Esophagus squamous epithelium (tissue), 5 donors: ENCODE measurements at places on chromosomes 6 and 20.

- no peak for DNase-seq
These were observed 2.3 kb upstream of the KIF16B start for GRCh38 chr20:16575390-16576140.

GRCh38 chr20:31720486-31721407 lies 1.9 kb downstream of the BCL2L1 start:
- DNase-seq = no peak

GRCh38 chr6:72533606-72534005 lies 88.3 kb upstream of the KCNQ5 start:
- DNase-seq = no peak

DNA sequence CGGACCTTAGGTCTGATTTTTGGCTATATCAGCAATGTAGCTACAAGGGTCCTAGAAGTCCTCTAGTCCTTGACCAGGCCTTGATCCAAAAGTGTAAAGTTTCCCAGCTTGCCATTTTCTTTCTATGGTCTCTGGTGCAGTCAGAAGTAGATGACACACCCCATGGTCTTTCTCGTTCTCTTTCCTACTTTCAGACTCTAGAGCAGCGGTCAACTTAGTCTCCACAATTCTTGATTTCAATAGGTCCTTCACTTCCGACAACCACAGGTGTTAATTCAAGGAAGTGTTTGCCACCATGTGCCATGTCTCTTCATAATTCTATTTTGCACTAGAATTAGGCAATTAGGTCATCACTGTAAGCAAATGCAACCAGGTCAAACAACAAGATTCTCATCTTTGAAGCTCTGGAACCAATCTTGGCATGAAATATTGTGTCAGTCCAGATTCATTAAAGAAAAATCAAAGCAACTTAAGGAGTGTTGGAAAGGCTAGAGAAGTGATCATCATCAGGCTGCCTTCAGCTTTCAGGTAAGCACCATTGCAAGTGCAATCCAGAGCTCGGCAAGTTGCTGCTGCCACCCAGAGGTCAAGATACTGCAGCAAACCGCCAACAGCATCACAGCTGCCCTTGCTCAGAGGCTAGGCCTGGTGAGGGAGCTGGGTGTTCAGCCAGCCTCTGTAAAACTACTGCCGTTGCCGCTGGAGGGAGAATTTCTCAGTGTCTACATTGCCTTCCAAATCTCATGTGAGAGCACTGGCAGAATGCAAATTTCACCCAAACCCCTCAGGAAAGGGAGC lies 5.6 kb upstream of the SYNE1 start:
- DNase-seq = no peak

GRCh38 chr20:10078403-10078802 lies 43.6 kb downstream of the ANKEF1 start:
- DNase-seq = no peak

GRCh38 chr6:56692523-56693245 lies 50.0 kb upstream of the DST start:
- no peak for DNase-seq

DNA sequence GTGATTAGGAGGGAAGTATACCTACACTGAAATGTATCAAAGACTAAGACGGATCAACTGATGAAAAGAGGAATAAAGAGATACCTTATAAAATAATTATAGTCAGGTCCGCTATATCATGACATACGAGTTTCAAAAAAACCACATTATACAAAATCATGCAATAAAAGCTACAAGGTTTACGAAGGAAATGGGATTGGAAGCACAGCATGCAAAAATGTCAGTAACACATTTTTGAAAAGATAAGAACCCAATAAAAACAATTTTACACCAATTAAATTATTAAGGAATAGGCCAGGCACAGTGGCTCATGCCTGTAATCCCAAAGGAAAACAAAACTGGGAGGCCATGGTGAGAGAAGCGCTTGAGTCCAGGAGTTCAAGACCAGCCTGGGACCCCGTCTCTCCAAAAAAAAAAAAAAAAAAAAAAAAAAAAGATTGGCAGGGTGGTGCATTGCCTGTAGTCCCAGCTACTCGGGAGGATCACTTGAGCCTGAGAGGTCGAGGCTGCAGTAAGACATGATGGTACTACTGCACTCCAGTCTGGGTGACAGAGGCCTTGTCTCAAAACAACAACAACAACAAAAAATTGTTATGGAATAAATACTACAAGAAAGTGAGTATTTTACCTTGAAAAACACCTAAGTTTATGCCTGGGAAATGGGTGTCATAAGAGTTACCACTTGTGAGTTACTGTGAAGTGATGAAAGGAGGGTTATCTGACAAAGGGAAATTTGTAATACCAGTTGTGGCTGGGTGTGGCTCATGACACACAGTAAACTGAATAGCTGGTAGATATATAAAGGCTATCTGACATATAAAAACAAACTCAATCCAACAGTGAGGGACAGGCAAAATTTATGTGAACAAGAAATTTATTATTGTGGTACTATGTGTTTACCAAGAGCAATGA lies 45.2 kb downstream of the RANBP9 start:
- no peak for DNase-seq

DNA sequence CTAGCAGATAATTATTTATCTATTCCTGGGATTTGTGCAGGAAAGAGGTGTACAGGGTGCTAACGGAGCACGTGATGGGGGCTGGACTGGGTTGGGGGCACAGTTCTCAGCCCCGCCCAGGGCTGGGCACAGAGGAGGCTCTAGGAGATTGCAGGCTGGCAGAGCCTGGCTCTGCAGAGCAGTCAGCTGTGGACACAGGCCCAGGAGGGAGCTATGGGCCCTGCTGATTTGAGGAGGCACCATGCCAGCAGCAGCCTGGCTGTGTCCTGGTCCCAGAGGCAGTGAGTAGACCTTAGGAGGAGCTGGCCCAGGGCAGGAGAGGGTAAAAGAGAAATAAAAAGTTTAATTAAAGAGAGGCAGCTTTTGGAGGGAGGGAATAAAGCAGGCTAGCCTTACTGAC lies 19.3 kb downstream of the MAFB start:
- DNase-seq = no peak

- no peak for DNase-seq
These were observed 37.0 kb downstream of the RANBP9 start for GRCh38 chr6:13674533-13675190.

DNA sequence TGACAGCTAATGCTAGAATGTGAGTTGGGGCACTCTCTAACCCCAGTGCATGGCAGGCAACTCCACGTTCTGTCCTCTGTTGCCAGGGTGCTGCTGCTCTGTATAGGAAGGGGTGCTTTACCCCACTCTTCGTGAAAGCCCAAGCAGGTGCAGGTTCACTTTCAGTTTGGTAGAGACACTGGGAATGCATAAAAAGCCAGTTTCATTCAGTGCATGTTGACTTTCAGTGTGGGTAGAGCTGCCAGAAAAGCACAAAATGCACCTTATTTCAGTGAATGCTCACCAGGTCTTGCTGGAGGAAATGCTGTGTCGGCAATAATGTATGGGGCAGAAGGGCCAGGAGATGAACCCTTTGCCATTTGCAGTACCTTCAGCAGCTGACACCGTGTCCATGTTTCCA lies 62.1 kb upstream of the ADGRB3 start:
- no peak for DNase-seq

- DNase-seq = no peak
These were observed 191.2 kb upstream of the SOX4 start for GRCh38 chr6:21402368-21402767.

DNA sequence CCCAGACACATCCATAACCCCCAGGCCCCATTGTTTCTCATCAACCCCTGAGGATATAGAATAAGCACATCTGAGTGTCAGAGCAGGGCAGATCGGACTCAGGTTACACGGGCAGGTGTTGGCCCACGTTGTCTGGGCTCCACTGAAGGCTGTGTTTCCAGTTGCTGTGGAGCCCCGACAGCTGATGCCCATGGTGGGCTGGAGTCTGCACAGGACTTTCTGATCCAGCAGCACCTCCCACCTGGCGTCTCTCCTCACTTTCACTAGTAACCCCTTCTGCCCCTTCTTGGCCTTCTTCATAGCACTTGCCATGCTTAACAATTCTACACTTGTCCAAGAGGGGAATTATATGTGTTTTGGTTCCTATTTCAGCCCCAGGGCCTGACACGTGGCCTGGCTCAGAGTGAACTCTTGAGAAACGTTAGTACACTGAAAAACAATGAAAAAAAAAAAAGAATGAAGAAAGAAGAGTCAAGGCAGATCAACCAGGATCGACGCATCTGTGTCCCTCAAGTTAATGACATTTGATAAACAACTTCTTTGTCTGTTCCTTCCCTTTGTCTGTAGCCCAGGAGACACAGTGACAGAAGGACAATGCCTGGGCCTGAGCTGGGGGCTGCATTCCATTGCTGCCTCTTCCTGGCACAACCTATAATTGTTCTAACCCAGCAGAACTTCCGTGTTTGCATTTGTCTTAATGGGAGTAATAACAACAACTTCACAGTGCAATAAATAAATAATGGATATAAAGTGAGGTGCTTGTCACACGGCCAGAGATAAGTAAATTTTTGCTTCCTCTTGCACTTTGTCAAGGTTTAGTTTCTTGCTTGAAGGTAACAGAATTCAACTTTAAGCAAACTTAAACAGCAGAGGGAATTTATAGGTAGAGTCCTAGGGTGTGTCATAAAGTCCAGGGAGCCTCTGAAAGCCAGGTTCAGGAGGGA lies 224.2 kb upstream of the SSTR4 start:
- DNase-seq = no peak

DNA sequence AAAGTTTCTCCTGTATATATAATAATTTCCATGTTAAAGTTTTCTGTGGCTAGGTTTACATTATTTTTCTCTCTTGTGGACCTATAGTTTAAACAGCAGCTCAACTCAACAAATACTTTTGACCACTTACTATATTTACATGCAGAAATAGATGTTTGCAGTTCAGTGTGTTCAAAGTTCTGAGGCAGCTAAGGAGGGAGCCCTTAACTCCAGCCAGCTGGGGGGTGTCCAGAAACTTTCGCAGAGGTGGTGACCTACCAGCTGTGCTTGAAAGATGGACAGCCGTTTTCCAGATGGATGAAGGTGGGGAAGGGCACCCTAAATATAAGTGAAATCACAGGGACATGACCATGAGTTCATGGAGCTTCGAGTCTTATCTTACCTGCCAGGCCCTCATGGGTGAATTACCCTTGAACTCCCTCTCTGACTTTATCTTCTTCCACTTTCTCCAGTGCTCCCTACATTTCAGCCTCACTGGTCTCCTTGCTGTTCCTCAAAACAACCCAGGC lies 33.4 kb downstream of the DHX35 start:
- DNase-seq = no peak

DNA sequence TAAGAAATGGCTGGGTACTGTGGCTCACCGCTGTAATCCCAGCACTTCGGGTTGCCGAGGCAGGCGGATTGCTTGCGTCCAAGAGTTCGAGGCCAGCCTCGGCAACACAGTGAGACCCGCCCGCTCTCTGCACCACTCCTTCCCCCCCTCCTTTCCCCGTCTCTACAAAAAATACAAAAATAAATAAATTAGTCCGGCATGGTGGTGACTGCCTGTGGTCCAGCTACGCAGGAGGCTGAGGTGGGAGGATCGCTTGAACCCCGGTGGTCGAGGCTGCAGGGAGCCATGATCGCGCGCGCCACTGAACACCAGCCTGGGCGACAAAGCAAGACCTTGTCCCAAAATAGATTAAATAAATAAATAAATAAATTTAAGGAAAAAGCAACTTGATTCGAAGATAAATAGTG lies 448 bp upstream of the RNF114 start:
- DNase-seq = no peak

- DNase-seq = no peak
These were observed 160.5 kb downstream of the THBS2 start for GRCh38 chr6:169093066-169093723.

- DNase-seq = no peak
These were observed 279.0 kb downstream of the FOXA2 start for GRCh38 chr20:22305381-22305780.

GRCh38 chr6:163802267-163802666 lies 387.7 kb downstream of the QKI start:
- no peak for DNase-seq

DNA sequence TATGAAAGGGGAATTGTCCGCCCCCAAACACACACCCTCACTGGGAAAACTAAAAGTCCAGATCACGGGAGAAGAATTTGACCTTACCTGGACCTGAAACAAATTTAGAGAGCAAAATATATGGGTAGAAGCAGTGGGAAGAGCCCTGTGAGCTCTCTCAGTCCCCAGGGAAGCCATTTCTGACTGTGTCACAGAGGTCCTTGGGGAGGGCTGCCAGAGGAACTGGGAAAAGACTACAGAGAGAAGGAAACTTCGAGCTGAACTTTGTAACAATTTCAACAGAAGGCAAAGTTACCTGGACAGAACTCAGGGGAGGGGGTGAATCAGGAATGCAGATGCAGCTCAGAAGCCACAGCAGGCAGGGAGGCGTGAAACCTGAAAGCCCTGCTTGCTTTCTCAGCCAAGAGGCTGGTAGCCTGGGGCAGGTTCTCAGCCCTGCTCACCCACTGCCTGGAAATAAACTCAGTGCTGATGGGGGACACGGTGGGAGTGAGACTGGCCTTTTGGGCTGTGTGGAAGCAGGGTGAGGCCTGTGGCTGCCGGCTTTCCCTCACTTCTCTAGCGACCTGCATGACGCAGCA lies 163.8 kb downstream of the TMEM200A start:
- no peak for DNase-seq

GRCh38 chr20:17557675-17558006 lies 12.2 kb upstream of the DSTN start:
- no peak for DNase-seq

- no peak for DNase-seq
These were observed 30.6 kb downstream of the SHLD1 start for GRCh38 chr20:5780846-5781217.

- DNase-seq = no peak
These were observed 59.3 kb upstream of the ZNF217 start for GRCh38 chr20:53652859-53653517.

DNA sequence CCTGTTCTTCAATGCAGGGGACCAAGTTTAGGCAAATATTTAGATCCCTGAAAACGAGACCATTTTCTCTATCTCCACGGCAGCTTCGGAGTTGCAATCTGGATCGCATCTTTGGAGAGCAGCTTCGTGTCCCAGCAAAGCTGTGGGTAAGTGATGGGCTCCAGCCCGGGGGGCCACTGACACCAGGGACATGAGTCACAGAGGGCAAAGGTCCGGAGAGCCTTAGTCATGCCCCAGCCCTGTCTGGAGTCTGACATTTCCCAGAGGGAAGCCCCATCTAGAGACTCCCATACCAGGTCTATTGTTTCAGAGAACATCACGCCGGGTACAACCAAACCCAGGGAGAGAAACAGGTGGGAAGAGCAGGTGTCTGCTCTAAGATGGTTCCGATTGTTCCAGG lies 95.9 kb downstream of the NFATC2 start:
- no peak for DNase-seq

- no peak for DNase-seq
These were observed 2.3 kb upstream of the DLK2 start for GRCh38 chr6:43457643-43458042.

GRCh38 chr6:89997456-89998445 lies 103.5 kb downstream of the GJA10 start:
- no peak for DNase-seq

DNA sequence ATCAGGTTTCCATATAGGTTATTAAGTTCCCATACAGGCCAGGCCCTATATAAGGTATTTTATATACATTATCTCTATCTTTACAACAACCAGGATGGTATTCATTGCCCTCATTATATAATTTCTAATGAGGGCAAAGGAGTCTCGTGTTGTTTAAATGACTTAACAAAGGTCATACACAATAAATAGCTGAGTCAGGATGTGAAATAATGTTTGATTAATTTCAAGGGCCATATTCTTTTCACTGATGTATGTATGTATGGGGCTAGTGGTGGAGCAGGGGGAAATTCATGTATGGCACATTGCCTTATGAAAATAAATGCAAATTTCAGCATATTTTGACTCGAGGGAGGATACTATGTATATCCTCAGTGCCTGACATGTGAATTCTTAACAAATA lies 200.7 kb downstream of the FAXC start:
- DNase-seq = no peak
